GM06990 (cell line): ENCODE measurements at places on chromosomes 12 and 14.

GRCh38 chr14:96559571-96559970, 57.4 kb downstream of the PAPOLA start:
- DNase-seq, result no peak

DNA sequence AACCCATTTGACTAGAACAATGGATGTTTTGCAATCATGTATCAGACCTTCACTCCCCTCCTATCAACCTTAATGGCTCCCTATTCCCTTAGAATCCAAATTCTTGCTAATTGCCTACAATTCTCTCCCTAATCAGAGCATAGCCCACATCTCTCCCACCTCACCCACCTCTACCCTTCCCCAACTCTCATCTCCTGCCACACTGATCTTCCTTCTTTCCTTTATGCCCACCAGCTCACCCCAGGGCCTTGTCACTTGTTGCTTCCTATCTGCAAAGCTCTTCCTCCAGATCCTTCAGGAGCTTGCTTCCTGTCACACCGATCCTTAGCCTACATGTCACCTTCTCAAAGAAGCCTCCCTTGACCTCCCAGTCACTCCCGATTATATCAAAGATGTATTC, 177.8 kb downstream of the KSR2 start:
- no peak for DNase-seq

GRCh38 chr12:118544569-118544968, 168.2 kb downstream of the SUDS3 start:
- DNase-seq, result no peak

DNA sequence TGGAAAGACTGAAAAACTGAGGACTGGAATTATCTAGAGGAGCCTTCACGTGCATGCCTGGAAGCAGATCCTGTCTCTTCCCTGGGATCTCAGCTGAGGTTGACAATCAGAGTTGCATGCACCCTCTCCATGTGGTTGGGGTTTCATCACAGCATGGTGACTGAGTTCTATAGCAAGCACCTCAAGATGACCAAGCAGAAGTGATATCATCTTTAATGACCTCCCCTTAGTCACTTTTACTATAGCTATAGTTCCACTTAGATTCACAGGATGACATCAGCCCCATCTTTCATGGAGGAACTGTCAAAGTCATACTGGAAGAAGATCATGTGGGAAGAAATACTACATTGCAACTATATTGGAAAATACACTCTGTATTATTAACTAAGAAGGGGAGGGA, 105.8 kb upstream of the ATXN7L3B start:
- DNase-seq, result no peak

GRCh38 chr12:83841620-83842019, 1071.0 kb downstream of the SLC6A15 start:
- no peak for DNase-seq

DNA sequence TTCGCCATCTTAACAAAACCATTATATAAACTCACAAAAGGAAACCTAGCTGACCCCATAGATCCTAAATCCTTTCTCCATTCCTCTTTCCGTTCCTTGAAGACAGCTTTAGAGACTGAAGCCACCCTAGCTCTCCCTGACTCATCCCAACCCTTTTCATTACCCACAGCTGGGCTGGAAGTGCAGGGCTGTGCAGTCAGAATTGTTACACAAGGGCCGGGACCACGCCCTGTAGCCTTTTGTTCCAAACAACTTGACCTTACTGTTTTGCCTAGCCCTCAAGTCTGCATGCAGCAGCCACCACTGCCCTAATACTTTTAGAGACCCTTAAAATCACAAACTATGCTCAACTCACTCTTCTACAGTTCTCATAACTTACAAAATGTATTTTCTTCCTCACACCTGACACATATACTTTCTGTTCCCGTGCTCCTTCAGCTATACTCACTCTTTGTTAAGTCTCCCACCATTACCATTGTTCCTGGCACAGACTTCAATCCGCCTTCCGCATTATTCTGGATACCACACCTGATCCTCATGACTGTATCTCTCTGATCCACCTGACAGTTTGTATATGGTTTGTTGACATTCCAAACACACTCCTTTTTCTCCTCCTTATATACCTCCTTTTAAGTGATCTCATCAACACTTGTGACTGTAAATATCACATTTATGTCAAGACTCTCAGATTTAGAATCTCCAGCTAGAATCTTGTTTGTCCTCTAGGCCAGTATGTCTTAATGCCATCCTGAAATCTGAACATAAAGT, 208.7 kb downstream of the KITLG start:
- no peak for DNase-seq
